Endothelial cell of umbilical vein (primary cell): ENCODE measurements at places on chromosomes 16 and 17.

DNA sequence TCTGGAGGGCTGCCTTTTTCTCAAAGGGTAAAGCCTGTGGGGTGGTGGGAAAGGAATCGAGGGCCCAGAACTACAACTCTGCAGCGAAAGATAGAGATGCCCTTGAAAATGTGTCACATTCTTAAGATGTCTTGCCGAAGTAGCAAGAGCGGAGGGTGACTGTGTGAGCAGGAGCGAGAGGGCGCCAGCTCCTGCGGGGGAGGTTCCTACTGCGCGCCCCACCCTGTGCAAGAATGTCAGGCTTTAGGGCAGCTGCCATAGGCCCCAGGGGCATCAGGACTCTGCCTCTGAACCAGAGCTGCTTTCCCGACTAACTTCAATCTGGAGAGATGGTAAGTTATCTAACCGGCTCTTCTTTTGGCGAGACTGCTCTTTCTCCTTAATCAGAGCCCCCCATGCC, 11.8 kb upstream of the ITGAE start:
- DNase-seq = no peak

GRCh38 chr17:65664266-65664665, 102.8 kb upstream of the AXIN2 start:
- DNase-seq = no peak

DNA sequence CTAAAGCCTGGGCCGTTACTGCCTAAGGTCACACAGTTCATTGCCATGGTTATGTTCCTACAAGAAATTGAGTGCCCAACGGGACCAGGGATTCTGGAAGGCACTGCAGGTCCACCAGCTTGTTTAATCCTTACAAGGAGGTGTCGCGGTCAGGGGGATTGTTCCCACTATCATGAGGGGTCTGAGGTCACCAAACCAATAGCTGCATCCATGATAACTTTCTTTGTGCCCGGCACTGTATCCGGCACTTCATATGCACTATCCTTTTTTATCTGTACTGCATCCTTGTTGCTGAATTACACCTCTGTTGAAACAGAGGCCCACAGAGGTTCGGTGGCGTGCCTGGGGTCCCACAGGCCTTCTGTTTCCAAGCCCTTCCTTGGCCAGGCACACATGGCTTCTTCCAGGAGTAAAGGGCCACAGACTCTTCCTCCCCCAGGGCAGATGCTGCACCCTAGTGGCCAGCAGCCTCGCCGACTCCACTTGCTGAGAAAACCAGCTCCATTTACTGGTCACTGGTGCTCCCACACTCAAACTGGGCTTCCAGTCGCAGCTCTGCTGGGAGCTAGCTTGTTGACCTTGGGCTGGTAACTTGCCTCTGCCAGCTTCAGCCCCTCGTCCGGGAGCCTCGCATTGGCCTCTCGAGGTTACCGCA, 82.0 kb upstream of the PLCG2 start:
- DNase-seq = peak; percentile 79

DNA sequence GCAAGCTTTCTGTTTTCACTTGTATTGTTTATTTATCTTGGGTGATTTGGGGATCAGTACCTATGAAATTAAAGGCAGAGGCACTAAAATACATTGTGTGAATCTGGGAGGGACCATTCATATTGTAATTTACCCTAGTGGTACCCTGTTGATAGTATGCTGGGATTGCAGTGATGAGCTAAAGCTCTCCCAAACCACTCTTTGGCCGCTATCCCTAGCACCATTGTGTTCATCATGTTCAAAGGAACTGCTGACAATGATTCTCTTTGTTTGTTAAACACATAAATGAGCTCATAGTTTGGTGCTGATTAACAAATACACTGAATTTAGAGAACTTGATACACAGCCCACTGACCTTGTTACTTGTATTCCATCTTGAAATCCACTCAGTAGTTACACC, 1469.8 kb downstream of the CDH11 start:
- no peak for DNase-seq

DNA sequence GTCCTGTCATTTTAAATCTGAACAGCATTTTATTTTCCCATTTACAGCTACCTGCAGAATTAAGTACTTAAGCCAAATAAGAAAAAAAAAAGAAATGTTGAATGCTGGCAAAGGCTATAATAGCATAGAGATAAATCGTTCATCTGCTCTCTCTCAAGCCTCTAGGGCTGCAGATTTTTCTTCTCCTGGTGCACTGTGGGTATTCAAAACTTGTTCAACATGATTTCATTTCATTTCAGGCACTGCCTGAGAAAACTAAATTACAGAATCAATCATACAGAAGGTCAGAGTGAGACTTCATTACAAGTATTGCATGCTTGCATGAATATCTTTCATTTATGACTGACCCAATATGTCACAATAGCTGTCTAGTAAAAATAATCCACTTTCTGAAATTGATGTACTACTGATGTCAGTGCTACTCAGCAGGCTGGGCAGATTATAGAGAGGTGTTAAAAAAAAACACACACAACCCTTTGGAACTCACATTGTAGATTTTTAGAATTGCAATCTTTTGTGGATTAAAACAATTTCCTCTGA, 86.2 kb downstream of the TOX3 start:
- DNase-seq = no peak

- DNase-seq = peak; percentile 24
Measured at GRCh38 chr17:29179232-29180033, 765 bp downstream of the MYO18A start.

DNA sequence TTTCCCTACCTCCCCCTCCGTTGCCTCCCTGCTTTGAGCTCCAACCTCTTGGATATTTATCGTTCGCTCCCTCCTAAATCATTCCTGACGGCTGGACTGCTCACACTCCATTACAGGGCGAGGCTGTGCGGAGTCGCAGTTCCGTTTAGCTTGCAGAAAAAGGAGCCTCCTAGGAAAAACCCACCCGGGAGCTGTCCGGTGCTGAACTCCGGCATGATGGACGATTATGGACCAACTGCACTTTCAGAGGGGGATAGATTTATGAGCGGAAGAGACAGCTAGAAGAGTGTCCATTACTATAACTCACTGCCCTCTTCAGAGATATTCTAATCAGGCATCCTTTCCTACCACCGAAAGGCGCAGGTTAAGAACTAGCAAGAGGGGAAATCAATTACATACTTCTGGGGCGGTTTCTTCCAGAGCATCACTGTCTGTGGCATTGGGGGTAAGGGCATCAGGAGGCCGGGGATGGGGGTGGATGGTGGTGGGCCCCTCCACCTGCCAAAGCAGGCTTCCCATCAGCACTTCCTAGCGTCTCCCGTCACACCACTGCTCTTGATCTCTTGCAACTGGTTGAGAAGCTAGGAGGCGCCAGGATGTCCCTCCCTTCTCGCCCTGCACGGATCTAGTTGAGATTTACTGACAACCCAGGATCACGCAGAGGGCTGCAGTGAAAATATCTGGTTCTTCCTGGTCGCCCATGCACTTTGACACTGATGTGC, 251.2 kb downstream of the ENGASE start:
- DNase-seq = no peak

DNA sequence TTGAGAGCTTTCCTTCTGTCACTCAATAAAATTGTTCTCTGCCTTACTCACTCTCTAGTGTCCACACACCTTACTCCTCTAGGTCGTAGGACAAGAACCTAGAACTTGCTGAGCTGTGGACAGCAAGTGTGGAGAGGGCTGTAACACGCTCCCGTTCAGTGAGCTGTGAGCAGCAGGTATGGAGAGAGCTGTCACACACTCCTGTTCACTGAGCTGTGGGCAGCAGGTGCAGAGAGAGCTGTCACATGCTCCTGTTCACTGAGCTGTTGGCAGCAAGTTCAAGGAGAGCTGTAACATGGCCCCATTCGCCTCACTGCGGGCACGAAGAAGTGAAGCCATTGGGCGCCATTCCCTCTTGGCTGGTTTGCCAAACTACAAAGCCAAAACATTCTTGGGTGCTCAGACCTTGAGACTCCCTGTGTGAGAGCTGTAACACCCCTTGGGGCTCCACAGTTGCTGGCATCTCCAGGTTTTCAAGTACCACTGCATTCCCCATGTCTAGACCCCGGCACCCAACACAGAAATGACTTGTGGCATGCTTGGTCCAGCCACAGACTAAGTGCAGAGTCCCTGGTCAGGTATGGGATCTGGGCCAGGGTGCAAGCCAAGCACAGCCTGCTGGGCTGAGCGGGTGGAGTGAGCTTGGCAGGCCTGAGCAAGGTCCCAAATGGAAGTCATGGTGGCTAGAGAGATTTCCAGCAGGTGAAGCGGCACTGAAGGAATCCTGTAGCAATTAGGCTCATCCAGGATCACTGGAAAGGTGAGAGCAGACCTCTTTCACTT, 608.0 kb upstream of the CDH8 start:
- no peak for DNase-seq

DNA sequence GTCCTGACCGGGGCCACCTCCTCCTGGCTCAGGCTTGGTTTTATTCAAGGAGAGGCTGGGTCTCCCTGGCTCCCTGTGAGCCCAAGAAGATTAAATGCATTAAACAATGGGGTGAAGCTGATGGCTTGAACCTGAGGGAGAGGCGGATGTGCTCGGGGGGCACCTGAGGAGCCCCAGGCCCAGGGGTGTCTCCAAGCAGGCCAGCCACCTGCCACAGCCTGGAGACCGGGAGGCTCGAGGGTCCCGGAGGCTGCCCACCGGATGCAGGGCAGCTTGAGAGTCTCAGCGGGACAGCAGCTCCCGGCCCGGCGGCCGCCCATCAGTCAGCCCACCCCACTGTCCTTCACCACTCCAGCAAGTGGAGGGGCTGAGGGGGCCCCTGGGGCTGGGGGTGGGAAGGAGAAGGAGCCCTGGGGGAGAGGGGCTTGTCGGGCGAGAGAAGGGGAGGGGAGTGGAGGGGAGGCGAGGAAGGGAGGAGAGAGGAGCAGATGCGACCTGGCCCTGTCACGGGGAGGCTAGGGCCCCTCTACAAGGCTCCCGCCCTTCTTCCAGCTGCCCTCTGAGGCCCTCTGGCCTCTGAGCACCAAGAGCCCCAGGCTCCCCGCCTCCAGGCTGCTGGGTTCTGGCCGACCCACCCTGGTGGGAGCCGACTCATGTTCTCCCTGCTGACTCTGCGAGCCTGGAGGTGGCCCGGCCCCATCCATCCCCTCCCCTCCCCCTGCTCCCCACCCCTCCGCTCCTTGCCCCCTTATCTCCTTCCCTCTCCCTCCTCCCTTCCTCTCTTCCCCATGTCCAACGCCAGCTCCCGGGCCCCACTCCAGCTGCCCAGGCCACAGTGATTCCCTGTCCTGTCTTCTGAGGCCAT, 13.2 kb downstream of the CD7 start:
- DNase-seq = no peak

DNA sequence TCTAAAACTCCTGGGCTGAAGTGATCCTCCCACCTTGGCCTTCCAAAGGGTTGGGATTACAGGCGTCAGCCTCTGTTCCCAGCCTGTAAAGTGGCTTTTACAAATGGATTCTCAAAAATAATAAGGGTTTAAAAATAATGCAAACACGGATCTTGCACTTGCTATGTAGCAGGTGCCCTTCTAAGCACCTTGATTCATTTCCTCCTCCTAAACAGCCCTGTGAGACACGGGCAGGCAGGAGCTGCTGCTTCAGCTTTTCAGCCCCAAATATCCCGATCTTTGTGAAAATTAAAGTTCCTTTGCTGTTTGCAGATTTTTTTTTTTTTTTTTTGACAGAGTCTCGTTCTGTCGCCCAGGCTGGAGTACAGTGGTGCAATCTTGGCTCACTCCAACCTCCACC, 31.7 kb downstream of the NAGPA start:
- no peak for DNase-seq

GRCh38 chr16:2429034-2429770, at the start of gene CCNF:
Gene CCNF (plus strand): TSS chr16:2429447. CDS start chr16:2429482, 35 bp downstream.
- DNase-seq = peak; percentile 96

DNA sequence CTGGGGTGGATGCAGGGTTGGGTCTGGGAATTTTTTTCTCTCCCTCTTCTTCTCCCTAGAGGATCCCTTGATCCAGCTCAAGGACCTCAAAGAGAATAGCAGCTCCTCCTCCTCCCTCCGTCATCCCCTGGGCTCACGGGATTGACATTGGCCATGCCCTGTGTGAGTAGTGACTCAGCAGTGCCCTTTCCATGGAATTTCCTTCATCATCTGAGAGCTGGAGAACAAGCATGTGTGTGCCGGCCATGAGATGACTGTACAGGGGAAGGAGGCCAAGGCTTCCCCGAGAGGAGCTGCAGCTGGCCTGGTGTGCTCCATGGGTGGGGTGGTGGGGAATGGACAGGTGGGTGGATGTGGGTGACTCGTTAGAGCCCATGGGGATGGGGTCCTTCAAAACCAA, 8.9 kb upstream of the WSCD1 start:
- DNase-seq = peak; percentile 85

DNA sequence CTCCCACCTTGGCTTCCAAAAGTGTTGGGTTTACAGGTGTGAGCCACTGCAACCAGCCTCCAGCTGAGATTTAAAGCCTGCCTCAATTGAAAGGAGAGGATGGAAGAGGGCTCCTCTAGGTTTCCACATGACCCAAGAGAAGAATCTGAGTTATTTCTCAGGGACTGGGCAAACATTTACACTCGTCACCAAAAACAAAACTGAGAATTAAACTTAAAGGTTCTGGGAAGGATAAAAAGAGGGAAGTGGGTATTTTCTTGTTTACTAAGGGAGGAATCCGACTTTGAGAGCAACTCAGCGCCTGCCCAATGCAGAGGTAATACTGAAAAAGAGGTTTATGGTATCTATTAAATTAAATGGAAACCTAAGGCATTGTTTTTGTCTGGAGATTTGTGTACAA, 13.3 kb downstream of the HOXB1 start:
- no peak for DNase-seq

DNA sequence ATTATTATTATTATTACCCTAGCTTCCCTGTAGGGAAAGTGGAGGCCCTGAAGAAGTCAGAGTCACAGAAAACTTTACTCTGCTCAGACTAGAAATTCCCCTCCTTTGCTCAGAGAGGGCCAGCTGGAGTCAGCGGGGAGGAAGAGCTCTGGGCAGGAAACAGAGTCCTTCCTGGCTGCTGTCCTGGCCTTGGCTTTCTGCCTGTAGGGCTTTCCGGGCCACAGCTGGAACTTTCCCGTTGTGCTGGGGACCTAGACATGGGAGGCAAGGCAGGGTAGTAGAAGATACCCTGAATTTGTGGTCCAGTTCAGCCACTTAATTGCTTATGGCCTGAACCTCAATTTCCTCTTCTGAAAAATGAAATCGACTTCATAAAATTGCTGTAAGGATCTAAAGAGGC, 14.0 kb upstream of the CCL2 start:
- DNase-seq = peak; percentile 79

DNA sequence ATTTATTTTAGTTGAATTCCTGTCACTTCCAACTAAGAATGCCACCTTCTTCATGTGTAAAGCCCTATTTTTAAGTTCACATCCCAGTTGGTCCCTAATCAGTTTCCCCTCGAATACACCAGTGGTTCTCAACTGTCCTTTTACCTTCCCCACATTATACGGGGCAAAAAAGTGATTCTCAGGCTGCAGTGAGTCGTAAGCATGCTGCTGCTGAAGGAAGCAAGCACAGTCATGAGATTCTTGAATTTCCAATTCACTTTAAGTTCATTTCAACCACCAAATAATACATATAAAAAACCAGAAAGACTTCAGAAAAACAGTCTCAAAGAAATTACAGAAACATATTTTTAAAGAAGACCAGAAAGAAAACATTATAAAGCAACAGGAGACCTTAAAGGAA, 47.9 kb downstream of the UBE2G1 start:
- no peak for DNase-seq
